ENCODE measurements at places on chromosomes 5 and 9.
A peak's percentile ranks its signal among the peaks of the same experiment; 100 is the strongest.

DNA sequence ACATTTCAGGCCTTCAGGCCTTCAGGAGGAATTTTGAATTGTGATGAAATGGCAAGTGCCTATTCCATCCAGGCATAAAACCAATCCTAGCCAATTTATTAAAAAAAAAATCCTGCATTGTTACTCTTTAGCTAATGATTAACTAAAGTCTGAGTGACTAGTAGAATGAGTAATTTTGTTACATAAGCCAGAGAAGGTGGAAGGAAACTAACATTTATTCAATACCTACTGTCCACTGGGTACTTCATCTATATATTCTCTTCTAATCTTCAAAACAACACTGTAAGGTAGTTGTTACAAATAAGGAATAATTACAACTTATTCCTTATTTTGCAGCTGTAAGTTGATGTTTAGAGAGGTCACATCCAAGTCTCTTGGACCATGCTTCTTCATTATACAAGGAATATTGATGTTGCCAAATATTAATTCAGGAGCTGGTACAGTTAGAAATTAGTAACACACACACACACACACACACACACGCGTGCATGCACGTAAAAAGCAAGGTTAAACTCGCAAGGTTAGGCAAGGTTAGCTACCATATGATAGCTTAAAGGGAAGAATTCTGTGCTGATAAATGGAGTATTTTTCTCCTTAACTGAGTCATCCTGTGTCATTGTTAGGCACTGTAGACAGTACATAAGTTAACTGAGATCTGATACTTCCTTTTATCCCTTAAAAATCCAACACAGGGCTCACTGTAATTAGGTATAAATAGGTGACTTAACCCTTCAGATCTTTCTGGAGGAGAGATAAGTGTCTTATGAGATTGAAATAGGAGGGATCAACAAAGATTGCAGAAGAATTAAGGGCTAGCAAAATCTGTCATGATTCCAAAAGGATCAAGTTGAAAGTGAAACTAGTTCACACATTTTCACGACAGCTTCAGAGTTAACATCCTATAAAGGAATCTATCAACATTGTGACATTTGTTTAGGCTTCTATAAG is 596.9 kb downstream of the PDE4D start:
- DNase-seq, result no peak

DNA sequence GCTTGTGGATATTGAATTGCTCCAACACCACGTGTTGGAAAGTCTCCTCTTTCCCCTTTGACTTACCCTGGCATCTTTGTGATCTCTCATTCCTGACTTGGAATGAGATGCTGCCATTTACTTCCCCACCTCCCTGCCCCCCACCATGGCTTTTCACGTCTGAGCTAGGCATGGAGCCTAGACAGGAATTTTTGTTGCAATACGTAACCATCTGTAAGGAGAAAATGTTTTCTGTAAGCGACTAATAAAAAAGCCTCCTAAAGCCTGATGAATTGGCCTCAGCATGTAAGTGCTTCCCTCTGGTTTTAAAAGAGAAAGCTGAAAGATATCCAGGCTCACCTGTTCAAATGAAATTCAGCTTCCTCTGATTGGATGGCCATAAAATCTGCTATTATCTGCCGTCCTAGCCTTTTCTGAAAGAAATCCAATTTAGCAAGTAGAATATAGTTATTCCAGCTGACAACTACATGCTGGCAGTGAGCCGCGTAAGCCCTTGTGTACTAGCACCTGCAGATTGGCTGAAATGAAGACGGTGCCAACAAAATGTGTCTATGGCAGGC is 200.1 kb downstream of the NSG2 start:
- no peak for DNase-seq

DNA sequence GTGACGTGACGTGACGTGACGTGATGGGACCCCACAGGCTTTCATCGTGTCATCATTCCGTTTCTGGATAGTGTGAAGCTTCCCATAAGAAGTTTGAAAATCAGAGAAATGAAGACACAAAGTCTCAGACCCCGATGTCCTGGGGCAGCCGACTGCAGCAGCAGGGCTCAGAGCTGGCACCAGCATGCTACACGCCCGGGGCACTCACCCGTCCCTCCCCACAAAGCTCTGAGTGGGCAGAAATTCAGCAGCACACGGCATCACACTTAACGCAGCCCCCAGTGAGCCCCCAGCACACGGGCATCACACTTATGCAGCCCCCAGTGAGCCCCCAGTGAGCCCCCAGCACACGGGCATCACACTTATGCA is 42.2 kb downstream of the SLC12A7 start:
- no peak for DNase-seq

- no peak for DNase-seq
These were observed 11.1 kb downstream of the ERGIC1 start for GRCh38 chr5:172845154-172845553.

GRCh38 chr9:5841771-5842573 is 9.1 kb upstream of the ERMP1 start:
- DNase-seq, result peak; percentile 19

- DNase-seq, result no peak
These were observed 110.8 kb downstream of the SLC1A3 start for GRCh38 chr5:36717131-36717695.

GRCh38 chr5:6775571-6775970 is 62.3 kb downstream of the TENT4A start:
- no peak for DNase-seq

DNA sequence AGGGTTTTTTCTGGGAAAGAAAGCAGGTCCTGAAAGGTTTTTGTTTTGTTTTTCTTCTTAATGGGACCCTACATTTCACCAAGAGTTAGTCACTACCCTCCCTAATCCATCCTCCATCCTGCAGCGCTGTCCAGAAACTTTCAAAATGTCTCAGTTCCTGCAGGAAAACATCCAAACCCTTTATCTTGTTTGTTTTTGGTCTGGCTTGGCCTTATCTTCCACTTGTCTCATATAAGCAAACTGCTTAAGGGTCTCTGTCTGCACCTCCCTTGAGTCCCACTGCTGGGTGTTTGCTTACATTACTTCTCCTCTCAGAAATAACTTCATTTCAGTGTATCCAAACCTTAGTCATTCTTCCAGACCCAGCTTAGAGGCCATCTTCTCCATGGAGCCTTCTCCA is 11.0 kb upstream of the TRAF1 start:
- no peak for DNase-seq

DNA sequence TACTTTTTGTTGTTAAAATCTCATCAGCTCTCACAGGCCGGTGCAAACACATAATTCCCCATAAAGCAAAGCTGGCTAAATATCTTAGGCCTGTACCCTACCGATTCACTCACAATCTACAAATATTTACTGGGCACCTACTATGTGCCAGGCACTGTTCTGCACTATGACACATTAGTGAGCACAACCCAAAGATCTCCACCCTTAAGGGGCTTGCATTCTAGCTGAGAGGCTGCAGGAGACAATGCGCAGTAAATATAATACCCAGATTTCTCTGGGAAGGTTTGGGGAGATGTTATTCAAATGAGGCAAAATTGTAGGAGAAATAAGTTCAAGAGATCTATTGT is 53.7 kb downstream of the FNBP1 start:
- no peak for DNase-seq

- DNase-seq, result no peak
These were observed 6.5 kb downstream of the GAS1 start for GRCh38 chr9:86940774-86941173.

- DNase-seq, result no peak
These were observed 28.8 kb downstream of the NSD1 start for GRCh38 chr5:177162379-177162778.

- DNase-seq, result no peak
These were observed 40.3 kb downstream of the SLC28A3 start for GRCh38 chr9:84300271-84300670.

- no peak for DNase-seq
These were observed 82.9 kb downstream of the RXRA start for GRCh38 chr9:134408939-134409737.

DNA sequence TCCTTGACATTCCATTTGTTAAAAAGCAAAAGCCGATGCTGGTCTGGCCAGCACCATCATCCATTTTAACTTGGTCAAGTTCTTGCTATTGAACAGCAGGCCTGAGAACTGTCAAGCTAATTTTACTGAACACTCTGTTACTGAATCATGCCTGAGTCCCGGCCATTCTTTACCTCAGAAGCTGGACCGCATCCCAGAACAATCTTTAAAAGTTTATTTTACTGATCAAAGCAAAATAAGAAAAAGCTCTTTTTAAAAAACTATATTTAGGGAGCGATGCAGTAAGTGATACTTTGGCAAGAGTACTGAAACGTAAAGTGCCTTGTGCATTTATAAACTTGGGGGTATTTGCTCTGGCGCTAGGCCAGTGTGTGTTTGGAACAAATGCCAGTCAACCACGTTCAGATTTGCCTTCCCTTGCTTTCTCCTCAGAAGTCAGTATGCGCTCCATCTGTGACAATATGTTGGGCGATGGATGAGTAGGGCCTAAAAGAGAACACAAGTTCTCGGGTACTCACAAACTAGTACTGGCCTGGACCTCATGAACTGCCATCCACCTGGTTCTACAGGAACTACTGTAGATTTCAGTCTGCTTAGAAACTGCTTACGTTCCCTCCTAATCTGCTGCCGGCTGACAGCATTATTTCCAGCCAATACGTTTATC is 161.9 kb downstream of the MAPKAP1 start:
- no peak for DNase-seq

DNA sequence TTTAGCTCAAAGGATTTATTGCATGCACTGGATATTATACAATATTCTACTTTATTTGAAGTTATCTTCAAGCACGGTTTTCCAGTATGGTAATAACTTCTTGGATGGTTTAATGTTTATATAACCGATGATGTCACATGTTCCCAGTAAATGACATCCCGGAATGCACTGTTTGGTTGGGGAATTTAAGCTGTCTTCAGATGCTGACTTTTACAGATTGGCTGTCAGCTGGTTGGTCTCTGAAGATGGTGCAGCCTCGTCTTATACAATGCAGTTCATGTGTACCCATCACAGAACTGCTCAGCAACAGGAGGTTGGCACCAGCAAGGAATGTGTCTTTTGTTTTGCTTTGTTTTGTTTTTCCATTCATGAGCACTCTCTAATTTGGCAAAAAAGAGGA is 143.8 kb downstream of the PRKACG start:
- no peak for DNase-seq

GRCh38 chr5:4873652-4874051 is 266.5 kb upstream of the ADAMTS16 start:
- DNase-seq, result no peak

GRCh38 chr9:4832786-4833579 is 40.2 kb downstream of the RCL1 start:
- DNase-seq, result no peak

DNA sequence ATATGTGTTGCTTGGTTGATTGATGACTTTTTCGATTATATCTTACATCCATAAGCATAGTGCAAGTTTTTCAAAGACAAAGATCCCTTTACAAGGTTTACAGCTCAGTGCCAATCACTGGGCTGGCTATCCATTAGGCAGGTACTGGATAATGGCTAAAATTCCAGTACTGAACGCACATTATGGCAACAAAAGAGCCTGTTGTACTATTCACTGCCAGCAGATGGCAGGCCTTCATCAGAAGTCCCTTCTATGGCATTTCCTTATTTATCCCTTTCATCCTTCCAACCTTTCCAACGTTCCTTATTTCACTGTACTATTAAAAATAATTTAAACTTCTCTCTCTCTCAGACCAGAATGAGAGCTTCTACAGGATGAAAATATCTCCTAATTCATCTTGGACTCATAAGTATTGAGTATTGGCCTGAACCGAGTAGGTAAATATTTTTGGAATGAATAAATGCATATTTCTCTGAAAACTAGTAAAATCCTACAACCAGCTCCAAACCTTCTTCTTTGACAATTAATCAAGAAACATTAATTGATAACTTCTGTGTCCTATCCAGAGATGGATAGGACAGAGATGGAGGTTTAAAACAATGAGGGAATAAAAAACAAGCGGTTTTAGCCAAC is 6.7 kb upstream of the WNT8A start:
- no peak for DNase-seq

GRCh38 chr5:146644831-146645230 is 128.8 kb upstream of the GPR151 start:
- no peak for DNase-seq

DNA sequence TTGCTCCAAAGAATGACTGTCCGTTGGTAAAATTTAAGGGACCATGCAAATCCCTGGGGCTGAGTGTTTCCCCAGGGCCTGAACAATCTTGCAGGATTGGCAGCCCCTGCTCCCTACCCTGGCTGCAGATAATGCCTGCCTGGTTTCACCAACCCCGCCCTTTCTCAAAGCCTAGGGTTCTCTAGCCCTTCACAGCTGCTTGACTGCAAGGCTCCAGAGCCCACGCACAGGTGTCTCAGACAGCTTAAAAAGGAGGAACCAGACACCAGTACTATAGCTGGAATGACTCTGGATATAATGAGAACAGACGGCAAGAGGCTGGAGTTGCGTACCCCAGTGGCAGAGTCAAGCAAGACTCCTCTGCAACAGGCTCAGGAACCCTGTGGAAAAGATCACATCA is 25.2 kb upstream of the TNIP1 start:
- no peak for DNase-seq

- no peak for DNase-seq
These were observed 171.8 kb downstream of the FSTL4 start for GRCh38 chr5:133440467-133441115.

DNA sequence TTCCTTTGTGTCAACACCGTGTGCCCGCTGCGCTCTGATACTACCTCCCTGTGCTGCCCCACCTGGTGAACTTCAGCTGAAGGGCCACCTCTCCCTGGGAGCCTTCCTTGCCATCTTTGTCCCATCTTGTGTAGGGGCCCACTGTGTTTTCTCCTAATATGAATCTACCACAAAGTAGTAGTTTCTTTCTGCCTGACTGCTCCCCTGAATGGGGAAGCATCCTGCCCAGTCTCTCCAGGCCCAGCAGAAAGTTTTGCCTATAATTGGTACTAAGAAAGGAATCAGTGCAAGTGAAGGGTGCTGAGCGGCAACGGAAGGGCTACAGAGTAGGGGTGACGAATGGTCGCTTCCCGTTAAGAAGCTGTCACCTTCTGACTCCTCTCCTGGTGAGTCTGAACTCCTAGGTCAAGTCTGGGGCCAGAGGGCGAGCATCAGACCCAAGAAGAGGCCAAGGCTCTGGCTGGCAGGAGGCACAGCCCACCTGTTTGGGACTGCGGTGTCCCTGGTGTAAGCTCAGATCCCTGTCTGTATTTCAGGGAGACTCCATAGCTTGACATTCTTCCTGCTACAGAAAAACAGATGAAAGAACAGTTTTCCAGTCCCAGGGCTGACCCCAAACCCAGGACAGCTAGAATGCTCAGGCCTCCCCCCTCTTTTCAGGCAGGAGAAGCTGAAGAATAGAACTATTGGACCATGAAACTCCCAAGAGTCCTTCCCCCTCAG is 24.1 kb downstream of the WWC1 start:
- DNase-seq, result no peak
